ENCODE measurements at places on chromosomes 4 and X.

DNA sequence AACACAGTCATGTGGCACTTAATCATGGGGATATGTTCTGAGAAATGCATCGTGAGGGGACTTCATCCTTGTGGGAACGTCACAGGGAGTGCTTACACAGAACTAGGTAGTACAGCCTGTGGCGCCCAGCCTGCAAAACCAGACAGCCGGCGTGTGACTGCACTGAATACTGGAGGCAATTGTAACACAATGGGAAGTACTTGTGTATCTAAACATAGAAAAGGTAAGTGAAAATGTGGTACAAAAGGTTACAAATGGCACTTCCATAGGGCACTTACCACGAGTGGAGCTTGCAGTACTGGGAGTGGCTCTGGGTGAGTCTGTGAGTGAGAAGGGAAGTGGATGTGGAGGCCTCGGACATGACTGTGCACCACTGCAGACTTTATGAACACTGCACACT is 5.2 kb downstream of the TLR3 start:
- no peak for DNase-seq

DNA sequence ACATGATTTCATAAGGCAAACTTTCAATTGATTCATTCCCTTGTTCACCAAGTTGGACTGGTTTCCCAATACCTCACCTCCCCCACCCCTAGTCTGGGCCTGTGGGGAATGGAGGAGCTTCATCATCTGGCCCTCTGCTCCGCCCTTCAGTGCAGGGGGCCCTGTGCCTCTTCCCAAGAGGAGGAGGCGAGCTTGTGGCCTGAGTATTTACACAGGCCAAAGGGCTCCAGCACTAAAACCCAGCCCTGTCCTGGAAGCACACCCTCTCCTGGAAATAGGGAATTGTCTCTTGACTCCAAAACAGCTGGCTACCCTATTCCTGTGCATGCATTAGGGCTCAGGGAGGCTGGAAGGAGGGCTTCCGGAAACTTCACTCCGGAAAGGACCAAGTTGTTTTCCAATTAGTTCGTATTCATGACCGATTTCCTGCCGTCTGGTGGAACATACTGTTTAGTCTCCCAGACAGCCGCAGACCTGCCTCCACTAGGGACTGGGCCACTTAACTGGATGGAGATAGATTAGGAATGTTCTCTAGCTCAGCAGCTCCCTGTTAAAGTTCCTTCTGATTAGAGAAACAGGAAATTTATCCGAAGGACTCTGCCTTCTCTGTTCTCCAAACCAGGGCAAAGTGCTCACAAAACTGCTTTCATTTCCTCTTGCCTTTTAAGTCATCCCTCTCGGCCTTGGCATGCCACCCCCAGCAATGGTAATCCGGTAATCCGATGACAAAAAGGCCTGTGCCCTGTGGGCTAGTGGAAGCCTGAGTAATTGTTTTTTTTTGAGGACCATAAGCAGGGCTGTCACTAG is 5.8 kb downstream of the SRPX2 start:
- DNase-seq: no peak

GRCh38 chr4:31613946-31614623 is 893.9 kb downstream of the PCDH7 start:
- no peak for DNase-seq

DNA sequence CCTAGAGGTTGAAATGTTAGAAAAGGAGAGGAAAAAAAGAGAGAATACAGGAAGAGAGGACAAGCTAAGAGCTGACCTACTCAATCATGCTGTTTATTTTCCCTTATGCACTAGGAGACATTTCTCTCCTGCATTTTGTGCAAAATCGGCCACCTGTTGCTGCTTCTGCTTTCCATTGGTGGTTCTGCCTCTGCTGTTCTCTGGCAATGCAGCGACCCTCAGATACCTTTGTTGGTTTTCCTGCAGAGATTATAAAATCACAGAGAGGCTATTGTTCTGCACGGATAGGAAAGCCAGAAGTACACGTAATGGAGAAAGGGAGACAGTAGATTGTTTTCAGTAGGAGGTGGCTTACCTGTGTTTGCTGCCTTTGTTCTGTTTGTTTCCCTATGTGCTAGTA is 108.9 kb downstream of the UNC5C start:
- DNase-seq: no peak

GRCh38 chr4:122552898-122553297 is 68.0 kb downstream of the IL21 start:
- no peak for DNase-seq

- DNase-seq: no peak
Measured at GRCh38 chr4:137300776-137301175, 231.5 kb downstream of the PCDH18 start.

- DNase-seq: no peak
Measured at GRCh38 chr4:42398871-42399331, 1.6 kb downstream of the SHISA3 start.

DNA sequence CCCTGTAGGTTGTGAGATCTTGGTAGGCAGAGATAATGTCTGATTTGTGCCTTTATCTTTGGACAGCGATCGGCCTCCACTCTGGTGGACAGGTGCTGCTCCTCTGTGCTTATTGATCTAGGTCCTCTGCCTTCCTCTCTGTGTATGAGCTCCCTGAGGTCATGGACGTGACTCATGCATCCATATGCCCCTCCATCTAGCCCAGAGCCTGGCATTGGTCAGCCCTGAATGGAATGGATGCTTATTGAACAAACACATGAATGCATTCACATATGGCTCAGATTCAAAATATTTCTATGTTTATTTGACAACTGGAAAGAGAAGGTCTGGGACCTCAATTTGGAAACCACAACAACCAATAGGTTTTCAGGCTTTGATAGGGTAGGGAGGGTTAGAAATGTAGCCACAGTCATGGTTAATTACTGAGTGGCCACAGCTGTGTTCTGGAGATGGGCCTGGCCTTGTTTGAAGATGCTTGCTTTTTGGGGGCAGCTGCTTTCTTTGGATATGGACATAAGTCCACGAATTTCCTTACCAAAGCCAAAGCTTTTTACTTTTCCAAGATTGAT is 76.2 kb downstream of the SEL1L3 start:
- no peak for DNase-seq

Data from activated T-helper 1 cell treated with anti-CD3 and anti-CD28 coated beads, Interleukin-2, amount 50 U/mL, for 16 hours (primary cell).